ENCODE measurements at places on chromosomes 7 and 10. TPM values are rescaled to one million over a fixed set of nuclear protein-coding genes. Genes with fewer than 3 reads are reported as not detected.

Gene PCDH15
- not detected for total RNA-seq

Gene NRAP
- under 0.01 TPM for total RNA-seq

Gene YKT6
- total RNA-seq: 97.3 TPM

Gene ARHGEF5
- 3.8 TPM for total RNA-seq

Gene MUC3A
- not detected for total RNA-seq

Gene CDC14C
- total RNA-seq: not detected

Gene CDK14
- total RNA-seq: 3.0 TPM

Gene DNAH11
- total RNA-seq: not detected

Gene PNLIPRP3
- total RNA-seq: 3.8 TPM

Gene ARHGEF35
- total RNA-seq: 2.9 TPM

Gene STEAP2
- 1.4 TPM for total RNA-seq

Gene XRCC2
- 2.4 TPM for total RNA-seq

Gene TMEM213
- not detected for total RNA-seq

Gene TWIST1
- total RNA-seq: not detected

Gene TUBB8
- total RNA-seq: not detected

Gene RET
- 0.33 TPM for total RNA-seq

Gene FAM25C
- not detected for total RNA-seq

Gene ERVW-1
- total RNA-seq: not detected

Gene OIT3
- total RNA-seq: not detected

Gene BAIAP2L1
- 24.0 TPM for total RNA-seq

Gene EEPD1
- 12.0 TPM for total RNA-seq

Gene CHAT
- not detected for total RNA-seq

Measured in melanocyte of skin (primary cell).